ENCODE measurements at places on chromosomes 13 and 19.

GRCh38 chr19:17718550-17718946 is 732 bp upstream of the MAP1S start:
- DNase-seq, result no peak

DNA sequence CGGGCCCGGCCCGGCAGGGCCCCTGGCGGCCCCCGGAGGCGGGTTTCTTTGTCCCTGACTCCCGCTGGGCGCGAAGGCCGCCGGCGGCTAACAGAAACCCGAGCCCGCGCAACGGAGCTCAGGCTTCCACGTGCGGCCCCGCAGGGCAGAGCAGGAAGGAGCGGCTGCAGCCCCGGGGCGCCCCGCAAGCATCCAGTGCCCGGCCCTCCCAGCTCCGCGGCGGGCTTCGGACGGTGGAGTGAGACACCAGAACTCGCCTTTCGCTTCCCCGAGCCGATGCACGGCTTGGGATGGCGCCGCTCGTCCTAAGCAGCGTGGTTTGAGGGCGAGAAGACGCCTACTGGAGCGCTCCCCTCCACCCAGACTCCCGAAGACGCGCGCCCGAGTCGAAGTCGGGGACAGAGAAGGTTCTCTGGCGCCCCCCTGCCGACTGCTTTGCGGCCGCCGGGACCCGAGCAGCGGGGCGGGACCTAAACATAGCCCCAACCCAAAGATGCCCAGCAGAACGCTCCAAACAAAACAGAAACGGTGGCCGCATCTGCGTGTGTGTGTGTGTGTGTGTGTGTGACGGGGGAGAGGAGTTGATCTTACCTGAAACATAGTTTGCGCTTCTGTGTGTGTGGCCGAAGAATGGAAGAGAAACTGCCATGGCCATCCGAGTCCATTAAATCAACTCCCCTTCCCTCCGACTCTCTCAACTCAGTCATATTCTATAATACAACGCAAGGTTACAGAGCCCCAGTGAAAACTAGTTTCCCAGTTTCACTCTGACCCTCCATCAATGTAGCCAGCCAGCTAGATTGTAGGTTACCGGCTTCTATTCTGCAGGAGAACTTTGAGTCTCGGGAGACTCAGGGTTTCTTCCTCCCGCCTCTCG is 629 bp upstream of the FGF9 start:
- DNase-seq, result peak; percentile 68

DNA sequence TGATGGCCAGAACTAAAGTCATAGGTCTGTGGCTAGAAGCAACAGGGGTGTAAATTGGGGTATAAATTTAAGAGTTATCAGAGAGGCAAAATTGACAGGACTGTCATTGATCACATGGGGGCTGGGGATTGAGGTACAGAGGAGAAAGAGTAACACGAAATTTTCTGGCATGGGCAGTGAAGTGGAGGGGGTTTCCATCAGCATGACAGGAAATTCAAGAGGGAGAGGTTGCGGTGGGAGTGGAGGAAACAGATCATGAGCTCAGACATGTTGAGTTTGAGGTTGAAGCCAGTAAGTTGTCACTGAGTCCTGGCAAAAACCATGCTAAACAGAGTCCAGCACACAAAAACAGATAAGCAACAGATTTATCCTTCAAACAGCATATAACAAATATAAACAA is 192.1 kb upstream of the TSC22D1 start:
- DNase-seq, result no peak

DNA sequence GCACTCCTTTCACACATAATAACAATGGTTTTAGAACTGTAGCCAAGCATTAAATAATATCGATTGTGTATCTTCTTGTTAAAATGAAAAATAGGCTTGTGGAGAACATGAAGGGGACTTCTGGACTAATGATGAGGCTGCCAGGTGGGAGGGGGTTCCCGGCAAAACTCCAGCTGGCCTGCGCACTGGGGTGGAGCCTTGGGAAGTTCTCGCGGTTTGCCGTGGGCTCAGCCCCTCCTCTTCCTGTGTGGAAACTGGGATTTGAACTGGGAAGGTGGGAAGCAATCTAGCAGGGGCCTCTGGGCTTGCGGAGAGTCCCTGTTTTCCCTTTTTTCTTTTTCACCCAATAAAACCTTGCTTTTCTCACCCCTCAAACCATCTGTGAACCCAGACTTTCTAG is 113.7 kb upstream of the SLITRK1 start:
- no peak for DNase-seq

GRCh38 chr13:23140492-23140891 is 40.3 kb upstream of the SGCG start:
- no peak for DNase-seq

DNA sequence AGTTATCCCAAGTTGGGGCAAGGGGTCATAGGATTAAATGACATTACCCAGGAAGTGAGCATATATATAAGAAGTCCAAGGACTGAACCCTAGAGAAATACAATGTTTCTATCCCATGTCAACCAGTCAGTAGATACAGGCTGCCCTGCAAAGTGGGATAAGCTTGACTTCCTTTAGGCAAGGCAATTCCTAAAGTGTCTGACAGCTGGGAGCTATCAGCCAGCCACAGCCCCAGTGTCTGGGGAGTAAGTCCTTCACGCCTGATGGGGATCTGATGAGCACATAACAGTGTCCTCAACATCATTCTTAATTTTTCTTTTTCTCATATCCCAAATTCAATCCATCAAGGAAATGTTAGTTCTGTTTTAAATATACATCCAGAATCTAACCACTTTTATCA is 54.1 kb downstream of the DNAJC15 start:
- no peak for DNase-seq

DNA sequence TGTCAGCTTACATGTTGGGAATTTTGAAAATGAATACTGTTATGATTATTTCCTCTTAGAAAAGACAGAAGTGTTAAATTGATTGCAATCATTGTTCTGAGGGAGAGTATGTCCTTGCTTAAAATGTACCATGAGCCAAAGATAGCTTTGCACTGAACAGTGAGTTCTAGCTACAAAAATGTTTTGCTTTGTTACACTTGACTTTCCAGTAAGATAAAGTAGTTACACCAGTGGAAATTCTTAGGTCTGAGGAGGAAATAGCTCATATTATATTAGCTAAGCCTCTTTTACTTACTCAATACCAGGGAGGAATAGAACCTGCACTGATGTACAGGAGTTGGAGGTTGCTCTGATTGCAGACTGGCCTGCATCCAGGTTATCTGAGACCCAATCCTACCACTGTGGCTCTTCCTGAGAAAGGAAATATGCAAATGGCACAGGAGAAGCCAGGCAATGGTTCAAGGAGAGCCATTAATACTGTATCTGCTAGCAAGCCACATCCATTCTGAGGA is 53.0 kb upstream of the FBXL3 start:
- no peak for DNase-seq

DNA sequence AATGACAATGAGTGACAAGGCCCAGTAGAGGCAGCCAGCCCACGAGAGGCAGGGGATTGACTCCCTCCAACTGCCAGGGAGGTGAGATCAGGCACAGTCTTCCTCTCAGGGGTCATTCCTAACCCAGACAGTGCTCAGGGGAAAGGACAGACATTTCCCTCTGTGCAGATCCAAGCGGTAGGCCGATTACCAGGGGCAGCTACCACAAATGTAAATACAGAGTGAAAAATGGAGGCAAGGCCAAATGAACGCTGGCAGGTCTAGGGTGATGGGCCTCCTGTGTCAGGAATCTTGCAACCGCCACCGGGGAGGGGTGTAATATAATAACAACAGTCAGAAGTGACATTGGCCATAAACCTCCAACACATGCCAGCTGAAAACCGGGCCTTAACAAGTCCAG is 881.4 kb downstream of the UQCRFS1 start:
- DNase-seq, result no peak

DNA sequence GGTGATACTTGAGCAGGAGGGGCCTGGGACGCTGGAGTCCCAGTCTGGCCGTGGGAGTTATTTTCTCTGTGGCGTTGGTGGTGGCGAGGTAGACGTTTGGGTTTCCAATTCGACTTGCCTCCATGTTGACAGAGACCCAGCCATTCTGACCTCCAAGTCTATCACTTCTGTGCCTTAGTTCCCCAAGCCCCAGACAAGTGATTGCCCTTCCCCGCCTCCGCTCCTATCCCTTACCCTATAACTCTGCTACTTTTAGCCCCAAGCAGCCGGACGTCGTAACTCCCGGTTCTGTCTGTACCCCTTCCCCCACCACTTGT is 549 bp downstream of the TIMM50 start:
- peak; percentile 31 for DNase-seq

GRCh38 chr19:39308531-39309304 is 11.9 kb downstream of the LRFN1 start:
- peak; percentile 56 for DNase-seq

DNA sequence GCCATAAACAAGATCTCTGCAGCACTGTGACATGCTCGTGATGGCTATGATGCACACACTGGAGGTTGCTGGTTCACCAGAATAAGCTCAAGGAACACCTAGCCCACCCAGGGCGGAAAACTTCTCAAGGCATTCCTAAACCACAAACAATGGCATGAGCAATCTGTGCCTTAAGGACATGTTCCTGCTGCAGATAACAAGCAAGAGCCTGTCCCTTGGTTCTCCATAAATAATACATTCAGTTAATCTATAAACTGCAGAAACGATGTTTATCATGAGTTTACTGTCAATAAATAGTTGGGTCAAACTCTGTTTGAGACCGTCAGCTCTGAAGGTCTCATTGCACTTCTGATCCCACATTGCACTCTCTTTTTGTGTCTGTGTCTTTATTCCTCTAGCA is 18.6 kb upstream of the ZNF266 start:
- DNase-seq, result no peak

DNA sequence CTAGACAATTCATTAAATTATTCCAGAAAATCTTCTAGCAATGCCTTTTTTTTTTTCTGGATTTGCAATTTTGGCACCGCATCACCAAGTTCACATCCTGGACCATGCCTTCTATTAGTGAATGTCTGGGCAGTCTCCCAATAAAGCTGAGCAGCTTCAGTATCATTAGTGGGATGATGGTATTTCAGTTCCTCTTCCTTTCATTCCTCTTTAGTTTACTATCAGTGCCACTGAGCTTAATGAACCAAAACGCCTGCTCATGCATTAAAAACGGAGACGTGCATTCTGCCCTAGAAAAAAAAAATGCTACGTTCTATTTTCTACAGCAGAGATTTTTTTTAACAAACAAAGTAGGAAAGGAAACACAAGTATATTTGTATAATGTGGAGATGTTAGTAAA is 343.0 kb downstream of the PCDH9 start:
- DNase-seq, result no peak

DNA sequence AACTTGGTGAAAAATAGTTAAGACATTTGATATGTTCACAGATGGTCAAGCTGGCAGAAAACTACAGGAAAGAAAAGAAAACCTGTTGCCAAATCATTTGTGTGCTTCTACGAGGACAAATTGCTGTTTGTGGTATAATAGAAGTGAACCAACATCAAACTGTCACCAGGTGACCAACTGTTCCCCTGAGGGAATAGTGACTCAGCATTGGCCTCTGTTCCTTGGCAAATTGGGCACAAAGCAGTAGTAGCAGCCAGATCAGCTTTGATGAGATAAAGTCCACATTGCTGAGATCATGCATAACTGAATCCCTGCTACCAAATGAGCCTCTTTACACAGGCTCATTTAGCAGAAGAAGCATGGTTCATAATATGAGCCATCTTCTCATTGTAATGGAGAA is 103.5 kb downstream of the POSTN start:
- no peak for DNase-seq

DNA sequence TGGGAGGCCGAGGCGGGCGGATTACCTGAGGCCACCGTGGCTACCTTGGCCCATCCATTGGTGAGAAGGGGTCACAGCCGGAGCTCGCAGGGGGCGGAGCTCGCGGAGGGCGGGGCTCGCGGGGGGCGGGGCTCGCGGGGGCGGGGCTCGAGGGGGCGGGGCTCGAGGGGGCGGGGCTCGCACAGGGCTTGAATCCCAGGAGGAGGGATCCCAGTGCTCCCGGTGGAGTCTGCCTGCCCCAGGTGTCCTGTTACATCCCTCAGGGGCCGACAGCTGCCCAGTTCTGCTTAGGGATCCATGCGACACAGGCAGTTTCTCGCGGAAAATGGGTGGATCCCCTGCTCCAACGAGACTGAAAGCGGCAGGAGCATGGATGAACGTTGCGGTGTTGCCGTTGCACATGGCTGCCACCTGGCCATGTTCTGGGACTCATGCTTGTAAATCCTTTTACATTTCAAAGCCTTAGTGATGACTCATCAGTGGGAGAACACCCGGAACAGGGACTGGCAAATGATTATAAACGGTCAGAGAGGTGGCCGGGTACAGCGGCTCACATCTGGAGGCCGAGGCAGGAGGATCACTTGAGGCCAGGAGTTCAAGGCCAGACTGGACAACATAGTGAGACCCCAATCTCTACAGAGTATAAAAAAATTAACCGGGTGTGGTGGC is 25.1 kb downstream of the TMPRSS9 start:
- DNase-seq, result no peak

- DNase-seq, result peak; percentile 92
These were observed 4.6 kb downstream of the POP4 start for GRCh38 chr19:29610574-29611271.

GRCh38 chr13:110697842-110698241 is 8.1 kb downstream of the CARS2 start:
- peak; percentile 10 for DNase-seq

GRCh38 chr13:108785844-108786243 is 156.4 kb downstream of the MYO16 start:
- no peak for DNase-seq

GRCh38 chr19:18340990-18341868 is 831 bp downstream of the PGPEP1 start:
- DNase-seq, result peak; percentile 90

- no peak for DNase-seq
These were observed 569 bp downstream of the DLEU7 start for GRCh38 chr13:50842990-50843256.

DNA sequence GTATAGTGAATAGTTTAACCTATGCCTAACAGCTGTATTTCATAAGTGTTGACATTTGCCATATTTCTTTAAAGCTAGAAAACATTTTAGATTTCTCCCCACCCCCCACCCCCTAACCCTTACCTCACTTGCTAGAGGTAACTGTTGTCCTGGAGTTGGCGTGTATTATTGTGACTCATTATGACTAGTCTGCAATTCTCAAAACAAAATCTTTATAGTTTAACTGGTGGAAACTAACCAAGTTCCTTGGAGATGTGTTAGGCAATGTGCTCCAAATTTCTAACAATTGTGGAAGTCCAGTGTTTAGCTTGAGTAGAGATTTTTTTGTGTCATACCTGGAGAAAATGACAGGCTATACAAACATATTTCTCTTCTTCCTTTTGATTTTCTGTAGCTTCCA is 38.0 kb downstream of the KCTD4 start:
- DNase-seq, result no peak

All from hematopoietic multipotent progenitor cell treated with erythropoietin and hydrocortisone succinate and interleukin-3 and kit ligand, for 6 days (in vitro differentiated cells).